ENCODE measurements at places on chromosomes 4 and X. TPM values are rescaled to one million over a fixed set of nuclear protein-coding genes. Genes with fewer than 3 reads are reported as not detected.

The NLGN3 gene
- 0.14 TPM for polyA plus RNA-seq

The EDA2R gene
- 0.29 TPM for polyA plus RNA-seq

DNA sequence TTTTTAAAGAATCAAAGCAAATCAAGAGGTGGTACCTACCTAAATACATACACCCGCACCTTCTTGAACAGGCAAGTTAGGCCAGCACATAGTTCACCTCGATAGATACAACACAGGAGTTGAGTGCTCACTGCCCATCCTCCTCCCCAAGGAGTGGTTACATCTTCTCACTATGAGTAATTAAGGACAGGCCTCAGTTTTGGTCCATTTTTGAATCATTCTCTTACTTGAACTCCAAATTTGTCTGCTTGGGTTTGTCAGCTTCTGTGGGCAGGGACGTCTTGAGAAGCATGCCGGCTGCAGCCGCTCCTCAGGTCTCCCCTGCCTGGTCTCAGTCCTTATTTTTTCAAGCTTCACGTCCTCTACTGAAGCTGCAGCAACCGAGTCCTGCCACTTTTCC lies 190.6 kb upstream of the RBPJ start:
- H3K4me1 ChIP-seq: no peaks in the 10 kb centered on the region
- H3K4me3 ChIP-seq: no peak overlapping the region
- H3K27ac ChIP-seq: no peak overlapping the region
- DNase-seq: no peak
- H3K36me3 ChIP-seq: no peaks in the 10 kb centered on the region
- no peaks in the 10 kb centered on the region for H3K27me3 ChIP-seq

GRCh38 chrX:627510-627981 lies 3.0 kb upstream of the SHOX start:
- no peaks in the 10 kb centered on the region for H3K36me3 ChIP-seq
- H3K4me1 ChIP-seq: peaks cover 20% of the 10 kb centered on the region
- H3K4me3 ChIP-seq: no peak overlapping the region

The NWD2 gene
- polyA plus RNA-seq: not detected

DNA sequence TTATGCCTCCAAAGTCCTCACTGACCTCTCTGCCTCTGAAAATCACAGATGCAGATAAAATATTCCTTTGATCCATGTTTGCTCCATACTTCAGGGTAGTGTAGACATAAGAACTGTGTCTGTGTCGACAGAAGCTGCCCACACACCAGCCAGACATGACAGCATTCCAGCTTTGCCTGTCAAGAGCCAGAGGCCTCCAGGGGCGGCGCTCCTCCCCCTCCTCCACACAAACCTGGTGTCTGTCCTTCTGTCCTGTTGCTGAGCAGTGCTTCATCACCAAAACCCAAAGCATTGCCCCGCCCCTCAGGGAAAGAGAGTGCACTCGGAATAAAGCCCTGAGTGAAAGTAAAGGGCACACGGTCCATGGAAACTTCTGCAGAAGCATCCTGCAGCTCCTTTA lies 379.4 kb downstream of the FBXW7 start:
- no peak overlapping the region for H3K4me3 ChIP-seq
- no peaks in the 10 kb centered on the region for H3K27me3 ChIP-seq
- H3K4me1 ChIP-seq: no peaks in the 10 kb centered on the region
- DNase-seq: no peak
- no peaks in the 10 kb centered on the region for H3K36me3 ChIP-seq
- no peak overlapping the region for H3K27ac ChIP-seq

- H3K4me1 ChIP-seq: no peaks in the 10 kb centered on the region
- no peak for DNase-seq
- no peaks in the 10 kb centered on the region for H3K36me3 ChIP-seq
- no peaks in the 10 kb centered on the region for H3K27me3 ChIP-seq
- no peak overlapping the region for H3K4me3 ChIP-seq
- no peak overlapping the region for H3K27ac ChIP-seq
Observed at GRCh38 chr4:95129031-95129430, 371.3 kb downstream of the BMPR1B start.

DNA sequence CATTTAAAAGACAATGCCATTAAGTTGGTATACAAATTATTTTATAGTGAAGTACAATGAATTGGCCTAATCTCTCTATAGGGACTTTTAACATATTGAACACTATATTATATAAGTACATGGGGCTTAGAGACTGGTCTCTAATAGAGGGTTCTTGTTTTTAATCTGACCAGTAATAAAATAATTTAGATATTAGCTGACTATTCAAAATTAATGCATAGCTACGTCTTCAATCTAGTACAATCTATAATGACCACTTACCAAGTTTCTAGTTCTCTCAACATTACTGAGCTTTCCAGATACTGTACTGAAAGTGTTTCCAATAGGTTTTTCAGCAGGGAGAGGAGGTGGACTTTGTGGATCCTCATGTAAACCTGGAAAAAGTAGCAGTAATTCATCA lies 59.6 kb downstream of the RPS3A start:
- H3K27me3 ChIP-seq: no peaks in the 10 kb centered on the region
- H3K27ac ChIP-seq: no peak overlapping the region
- no peaks in the 10 kb centered on the region for H3K36me3 ChIP-seq
- no peaks in the 10 kb centered on the region for H3K4me1 ChIP-seq
- DNase-seq: no peak
- no peak overlapping the region for H3K4me3 ChIP-seq

- no peaks in the 10 kb centered on the region for H3K4me1 ChIP-seq
- no peak for DNase-seq
- no peak overlapping the region for H3K27ac ChIP-seq
- no peaks in the 10 kb centered on the region for H3K36me3 ChIP-seq
Observed at GRCh38 chrX:19007868-19008267, 24.0 kb upstream of the PHKA2 start.

DNA sequence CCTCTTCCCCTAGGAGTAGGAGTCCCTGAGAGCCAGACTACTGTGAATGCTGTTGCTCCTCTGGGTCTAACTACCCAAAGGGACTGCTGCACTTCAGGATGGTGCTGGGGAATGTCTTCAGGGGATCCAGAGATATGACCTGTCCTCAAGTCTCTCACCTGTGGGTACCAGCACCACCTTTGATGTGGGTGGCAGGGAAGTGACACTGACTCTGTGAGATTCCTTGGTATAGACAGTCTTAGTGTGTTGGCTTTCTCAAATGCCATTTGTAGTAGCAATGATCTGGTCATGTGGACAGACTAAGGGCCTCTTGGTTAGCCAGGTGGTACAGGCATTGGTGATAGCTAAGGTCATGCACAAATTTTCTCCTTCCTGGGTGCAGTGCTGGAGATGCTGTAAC lies 108.9 kb upstream of the ADAMTS3 start:
- no peak overlapping the region for H3K4me3 ChIP-seq
- no peaks in the 10 kb centered on the region for H3K36me3 ChIP-seq
- no peaks in the 10 kb centered on the region for H3K4me1 ChIP-seq
- DNase-seq: no peak
- H3K27me3 ChIP-seq: peaks cover 5% of the 10 kb centered on the region

DNA sequence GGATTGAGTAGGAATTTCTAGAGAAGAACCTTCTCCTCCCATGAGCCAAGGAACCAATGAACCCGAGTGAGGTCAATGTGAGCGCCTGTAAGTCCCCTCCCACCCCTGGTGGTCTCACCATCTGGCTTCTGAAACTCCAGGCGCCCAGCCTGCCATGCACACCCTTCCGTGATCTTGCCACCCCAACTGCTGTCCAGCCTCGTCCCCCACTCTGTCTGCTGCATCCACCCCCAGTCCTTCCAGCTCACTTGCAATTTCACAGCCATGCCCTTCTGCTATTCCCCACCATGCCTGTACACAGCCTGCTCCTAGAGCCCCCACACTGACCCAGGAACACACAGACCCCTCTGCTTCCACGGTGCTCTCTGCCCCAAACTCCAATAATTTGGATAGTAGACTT lies 323.7 kb downstream of the STK32B start:
- no peak overlapping the region for H3K27ac ChIP-seq
- no peaks in the 10 kb centered on the region for H3K4me1 ChIP-seq
- DNase-seq: no peak
- H3K4me3 ChIP-seq: no peak overlapping the region
- H3K27me3 ChIP-seq: no peaks in the 10 kb centered on the region

DNA sequence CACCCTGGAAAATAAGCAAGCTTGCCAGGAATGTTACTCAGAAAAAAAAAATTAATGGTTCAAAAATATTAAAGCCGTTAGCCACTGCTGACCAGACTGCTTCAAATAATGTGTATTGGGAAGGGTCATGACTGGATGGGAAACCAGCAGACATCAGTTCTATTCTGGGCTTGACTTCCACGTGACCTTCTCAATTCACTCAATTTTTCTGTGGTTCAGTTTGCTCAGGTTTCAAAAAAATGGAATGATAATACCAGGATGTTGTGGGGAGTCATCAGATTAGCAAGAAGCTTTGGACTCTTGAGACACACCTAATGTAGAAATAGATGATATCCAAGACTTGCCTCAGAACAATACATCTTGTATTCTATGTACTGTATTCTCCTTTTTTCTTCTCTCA lies 541.9 kb upstream of the BOD1L1 start:
- no peaks in the 10 kb centered on the region for H3K27me3 ChIP-seq
- no peaks in the 10 kb centered on the region for H3K36me3 ChIP-seq
- no peak overlapping the region for H3K4me3 ChIP-seq
- no peak for DNase-seq
- H3K27ac ChIP-seq: no peak overlapping the region
- H3K4me1 ChIP-seq: peaks cover 7% of the 10 kb centered on the region

DNA sequence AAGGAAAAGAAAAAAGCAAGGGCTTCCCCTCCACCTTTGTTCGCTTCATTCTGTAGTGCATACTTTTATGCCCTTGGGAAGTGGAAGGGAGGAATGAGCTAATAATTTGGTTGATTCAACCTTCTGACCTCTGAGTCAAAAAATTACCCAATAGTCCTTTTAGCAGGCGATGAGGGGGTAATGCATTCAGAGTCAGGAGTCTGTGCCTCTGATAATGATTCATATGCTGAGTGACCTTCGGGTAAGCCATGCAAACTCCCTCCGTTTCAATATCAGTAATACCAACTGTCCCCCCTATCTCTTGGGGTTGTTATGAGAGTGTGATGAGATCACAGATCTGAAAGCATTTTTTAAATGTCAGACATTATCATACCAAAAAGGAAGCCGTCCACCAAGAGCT lies 41.6 kb upstream of the ACSL4 start:
- no peaks in the 10 kb centered on the region for H3K27me3 ChIP-seq
- H3K36me3 ChIP-seq: no peaks in the 10 kb centered on the region
- no peak overlapping the region for H3K4me3 ChIP-seq
- H3K27ac ChIP-seq: no peak overlapping the region

The AFF2 gene
- polyA plus RNA-seq: 0.04 TPM

DNA sequence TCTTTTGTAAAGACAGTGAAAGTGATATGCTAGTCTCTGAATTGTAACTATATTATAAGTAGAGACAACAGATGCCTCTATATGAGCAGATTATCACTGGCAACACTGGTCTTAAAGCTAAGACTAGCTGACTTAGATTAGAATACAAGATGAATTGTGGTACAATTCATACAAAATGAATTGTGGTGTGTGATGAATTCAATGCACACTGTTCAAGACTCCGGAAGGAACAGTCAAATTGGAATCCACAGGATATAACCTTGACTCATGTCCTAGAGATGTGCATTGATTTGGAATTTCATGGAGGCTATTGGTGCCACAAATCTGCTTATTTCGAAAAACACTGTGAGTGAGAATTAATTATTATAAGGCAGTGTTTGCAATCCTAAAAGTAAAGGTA lies 701.8 kb downstream of the PCDH7 start:
- H3K27ac ChIP-seq: no peak overlapping the region
- no peaks in the 10 kb centered on the region for H3K36me3 ChIP-seq
- H3K4me1 ChIP-seq: no peaks in the 10 kb centered on the region
- H3K4me3 ChIP-seq: no peak overlapping the region
- H3K27me3 ChIP-seq: no peaks in the 10 kb centered on the region
- no peak for DNase-seq

GRCh38 chrX:8861908-8862307 lies 60.7 kb upstream of the FAM9A start:
- H3K36me3 ChIP-seq: no peaks in the 10 kb centered on the region
- peaks cover 8% of the 10 kb centered on the region for H3K27me3 ChIP-seq
- H3K27ac ChIP-seq: no peak overlapping the region
- H3K4me3 ChIP-seq: no peak overlapping the region
- H3K4me1 ChIP-seq: no peaks in the 10 kb centered on the region

The XK gene
- polyA plus RNA-seq: 0.35 TPM

- no peaks in the 10 kb centered on the region for H3K36me3 ChIP-seq
- no peak overlapping the region for H3K4me3 ChIP-seq
- no peaks in the 10 kb centered on the region for H3K4me1 ChIP-seq
- H3K27me3 ChIP-seq: no peaks in the 10 kb centered on the region
Observed at GRCh38 chrX:49656533-49656932, 39.3 kb downstream of the PAGE1 start.

The FRMPD4 gene
- not detected for polyA plus RNA-seq

GRCh38 chrX:131279197-131279596 lies 9.9 kb downstream of the IGSF1 start:
- no peak overlapping the region for H3K27ac ChIP-seq
- H3K4me1 ChIP-seq: no peaks in the 10 kb centered on the region
- no peak for DNase-seq
- no peaks in the 10 kb centered on the region for H3K36me3 ChIP-seq
- H3K4me3 ChIP-seq: no peak overlapping the region
- no peaks in the 10 kb centered on the region for H3K27me3 ChIP-seq

- no peaks in the 10 kb centered on the region for H3K36me3 ChIP-seq
- no peak overlapping the region for H3K27ac ChIP-seq
- H3K4me1 ChIP-seq: no peaks in the 10 kb centered on the region
- no peak overlapping the region for H3K4me3 ChIP-seq
- DNase-seq: no peak
Observed at GRCh38 chr4:164488114-164488513, 265.8 kb upstream of the SMIM31 start.

- no peaks in the 10 kb centered on the region for H3K4me1 ChIP-seq
- no peak for DNase-seq
- no peaks in the 10 kb centered on the region for H3K27me3 ChIP-seq
- H3K4me3 ChIP-seq: no peak overlapping the region
- H3K36me3 ChIP-seq: no peaks in the 10 kb centered on the region
Observed at GRCh38 chr4:180449395-180449956, 1793.7 kb upstream of the TENM3 start.

GRCh38 chrX:83845397-83845796 lies 15.5 kb upstream of the CYLC1 start:
- no peak overlapping the region for H3K4me3 ChIP-seq
- H3K4me1 ChIP-seq: no peaks in the 10 kb centered on the region
- no peak for DNase-seq
- H3K27me3 ChIP-seq: no peaks in the 10 kb centered on the region
